ENCODE measurements at places on chromosomes 2 and 18.
A peak's percentile ranks its signal among the peaks of the same experiment; 100 is the strongest.

DNA sequence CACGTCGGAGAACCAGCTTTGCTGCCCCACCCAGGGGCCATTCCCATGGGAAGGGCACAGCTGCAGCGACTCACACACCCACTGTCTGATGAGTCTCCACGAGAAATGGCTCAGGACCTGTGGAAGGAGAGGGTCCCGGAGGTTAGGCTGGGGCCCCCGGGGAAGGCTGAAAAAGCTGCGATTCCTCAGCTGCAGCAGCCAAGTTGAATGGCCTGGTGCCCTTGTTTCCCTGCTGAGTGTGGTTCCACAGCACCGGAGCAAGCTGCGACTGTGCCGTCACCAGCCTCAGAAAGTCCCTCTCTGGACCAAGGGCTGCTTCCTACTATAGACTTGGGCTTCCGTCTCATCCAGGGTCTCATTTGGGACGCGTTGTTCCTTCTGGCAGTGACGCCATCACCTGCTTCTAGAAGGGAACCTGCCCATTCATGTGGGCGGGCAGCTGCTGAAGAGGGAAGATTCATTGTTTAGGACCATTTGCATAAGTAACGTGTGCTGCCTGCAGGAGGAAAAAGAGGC, 180.2 kb downstream of the INHBB start:
- peaks cover 17% of the 10 kb centered on the region for H3K27me3 ChIP-seq
- no peaks in the 10 kb centered on the region for H3K36me3 ChIP-seq
- H3K27ac ChIP-seq = no peak overlapping the region
- no peaks in the 10 kb centered on the region for H3K4me1 ChIP-seq
- DNase-seq = no peak
- H3K4me3 ChIP-seq = no peak overlapping the region

- H3K36me3 ChIP-seq = no peaks in the 10 kb centered on the region
- H3K4me1 ChIP-seq = no peaks in the 10 kb centered on the region
- H3K27me3 ChIP-seq = peaks cover 4% of the 10 kb centered on the region
- DNase-seq = no peak
Measured at GRCh38 chr2:238985041-238985729, 137.3 kb downstream of the TWIST2 start.

- H3K27ac ChIP-seq = no peak overlapping the region
- H3K27me3 ChIP-seq = no peaks in the 10 kb centered on the region
- H3K4me3 ChIP-seq = no peak overlapping the region
- no peaks in the 10 kb centered on the region for H3K36me3 ChIP-seq
- no peak for DNase-seq
Measured at GRCh38 chr2:128305555-128306080, 13.1 kb downstream of the HS6ST1 start.

DNA sequence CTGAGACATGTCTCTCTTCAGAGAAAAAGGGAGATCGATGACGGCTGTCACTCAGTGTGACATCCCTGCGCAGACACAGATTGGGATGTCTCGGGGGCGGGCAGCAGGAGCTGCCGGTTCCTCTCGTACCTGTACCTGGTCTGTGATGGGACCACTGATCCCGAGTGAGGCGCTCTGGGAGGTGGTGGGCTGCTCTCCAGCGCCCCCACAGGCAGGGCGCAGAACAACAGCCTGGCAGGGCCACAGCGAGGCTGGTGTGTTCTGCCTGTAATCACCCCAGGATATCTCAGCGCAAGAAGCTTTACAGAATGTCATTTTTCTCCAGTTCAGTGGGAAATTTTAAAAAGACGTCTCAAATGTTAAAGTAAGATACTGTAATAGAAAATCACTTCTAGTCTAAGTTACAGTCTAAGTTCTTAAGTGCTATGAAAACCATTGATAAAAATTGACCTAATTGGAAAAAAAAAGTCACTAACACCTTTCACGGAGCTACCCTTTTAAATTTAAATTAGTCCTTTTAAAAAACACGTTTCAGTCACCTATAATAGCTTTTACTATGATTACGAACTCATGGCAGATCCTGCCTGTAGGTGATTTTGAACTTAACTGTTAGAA, 189.8 kb downstream of the SNTG2 start:
- no peaks in the 10 kb centered on the region for H3K27me3 ChIP-seq
- peaks cover 23% of the 10 kb centered on the region for H3K4me1 ChIP-seq
- H3K36me3 ChIP-seq = peaks cover 10% of the 10 kb centered on the region
- no peak overlapping the region for H3K27ac ChIP-seq
- no peak overlapping the region for H3K4me3 ChIP-seq
- peak; percentile 54 for DNase-seq
